ENCODE measurements at places on chromosomes 11 and 22.

DNA sequence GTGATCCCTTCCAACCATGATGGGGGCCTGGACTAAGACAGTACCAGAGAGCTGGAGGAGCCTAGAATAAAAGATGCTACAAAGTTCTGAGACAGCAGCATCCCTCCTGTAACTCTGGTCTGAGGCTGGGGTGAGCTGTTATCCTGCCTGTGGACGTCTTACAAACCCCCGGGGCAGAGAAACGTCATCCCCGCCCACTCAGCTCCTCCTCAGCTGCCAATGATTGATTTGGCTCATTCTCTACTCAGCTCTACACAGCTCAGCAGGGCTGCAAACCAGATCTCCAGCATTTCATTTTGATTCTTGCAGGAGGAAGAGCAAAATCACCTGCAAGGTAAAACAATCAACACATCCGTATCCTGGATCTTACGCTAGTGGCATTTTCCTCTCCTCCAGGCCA lies 55.5 kb downstream of the CSNK2A3 start:
- no peak for DNase-seq

- DNase-seq = no peak
Observed at GRCh38 chr11:121582296-121582695, 129.5 kb upstream of the SORL1-AS1 start.

GRCh38 chr22:38416621-38417251 lies 38.3 kb downstream of the KCNJ4 start:
- DNase-seq = no peak

DNA sequence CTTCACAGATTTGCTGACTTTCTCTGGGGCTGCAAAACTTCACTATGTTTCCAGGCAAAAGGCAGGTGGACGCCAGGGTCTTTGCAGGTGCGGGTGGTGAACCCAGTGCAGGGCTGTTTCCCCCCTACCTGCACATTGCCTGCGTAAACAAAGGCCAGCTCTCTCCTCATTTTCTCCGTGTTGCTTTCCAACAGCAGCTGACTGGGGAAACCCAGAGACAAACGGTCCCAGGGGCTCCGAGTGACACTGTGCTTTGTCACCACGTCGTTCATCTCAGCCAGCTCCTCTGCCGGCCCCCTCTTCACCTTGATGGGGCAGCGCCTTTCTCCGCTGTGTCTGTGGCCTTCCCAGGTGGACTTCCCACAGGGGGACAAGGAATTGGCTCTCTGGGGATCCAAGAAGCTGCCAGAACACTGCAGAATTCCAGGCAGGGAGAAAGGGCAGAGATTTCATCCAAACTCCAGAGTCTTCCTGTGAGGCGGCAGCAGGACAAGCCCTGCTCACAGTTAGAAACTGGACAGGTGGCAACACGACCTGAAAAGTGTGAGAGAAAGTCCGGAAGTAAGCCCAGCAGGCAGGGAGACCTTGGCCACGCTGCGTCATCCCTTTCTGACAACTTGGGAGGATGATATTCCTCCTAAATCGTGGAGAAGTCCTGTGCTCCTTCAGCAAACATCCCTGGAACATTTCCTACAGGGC lies 1493.7 kb downstream of the TBC1D22A start:
- DNase-seq = no peak

DNA sequence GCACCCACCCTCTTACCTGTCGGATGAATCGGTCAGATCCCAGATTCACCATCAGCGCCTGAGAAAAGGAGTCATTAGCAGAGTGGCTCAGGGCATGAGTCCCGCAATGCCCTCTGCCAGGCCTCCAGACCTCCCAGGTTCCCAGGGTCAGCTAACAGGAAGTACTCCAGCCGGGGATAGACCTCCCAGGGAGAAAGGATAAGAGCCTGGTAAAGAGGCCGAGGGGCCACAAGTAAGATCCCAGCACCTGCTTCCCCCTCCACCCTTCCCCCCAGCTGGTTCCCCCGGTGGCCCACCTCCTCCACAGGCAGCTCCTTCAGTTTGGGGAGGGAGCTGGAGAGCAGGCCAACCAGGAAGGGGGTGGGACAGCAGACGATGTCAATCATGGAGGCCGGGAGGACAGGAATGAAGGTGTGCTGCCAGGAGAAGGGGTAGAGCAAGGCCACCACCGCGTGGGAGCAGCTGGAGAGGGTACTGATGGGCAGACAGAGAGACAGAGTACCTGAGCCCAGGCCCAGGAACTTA lies 16.4 kb downstream of the RPL27A start:
- no peak for DNase-seq

DNA sequence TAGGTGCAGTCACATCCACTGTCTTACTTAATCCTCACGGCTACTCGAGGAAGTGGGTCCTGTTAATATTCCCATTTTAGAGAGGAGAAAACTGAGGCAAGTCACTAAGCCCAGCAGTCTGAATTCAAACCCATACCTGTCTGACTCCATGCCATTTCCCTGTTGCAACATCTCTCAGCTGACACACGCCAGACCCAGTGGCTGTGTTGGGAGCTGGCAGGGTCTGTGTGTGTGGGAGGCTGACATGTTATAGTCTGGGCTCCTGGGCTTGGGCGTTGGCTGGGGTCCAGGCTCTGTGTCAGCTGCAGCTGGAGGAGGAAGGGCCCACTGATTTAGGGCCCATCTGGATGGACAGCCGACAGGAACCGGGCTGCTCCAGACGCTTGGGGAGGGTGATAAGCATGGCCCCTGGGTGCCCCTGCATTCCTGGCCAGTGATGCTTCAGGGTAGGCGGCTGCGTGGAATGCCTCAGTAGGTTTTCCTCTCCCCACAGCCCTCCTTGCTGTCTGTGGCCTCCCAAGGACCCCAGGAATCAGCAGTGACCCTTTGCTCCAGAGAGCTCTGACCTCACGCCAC lies 562.5 kb downstream of the MN1 start:
- DNase-seq = no peak

DNA sequence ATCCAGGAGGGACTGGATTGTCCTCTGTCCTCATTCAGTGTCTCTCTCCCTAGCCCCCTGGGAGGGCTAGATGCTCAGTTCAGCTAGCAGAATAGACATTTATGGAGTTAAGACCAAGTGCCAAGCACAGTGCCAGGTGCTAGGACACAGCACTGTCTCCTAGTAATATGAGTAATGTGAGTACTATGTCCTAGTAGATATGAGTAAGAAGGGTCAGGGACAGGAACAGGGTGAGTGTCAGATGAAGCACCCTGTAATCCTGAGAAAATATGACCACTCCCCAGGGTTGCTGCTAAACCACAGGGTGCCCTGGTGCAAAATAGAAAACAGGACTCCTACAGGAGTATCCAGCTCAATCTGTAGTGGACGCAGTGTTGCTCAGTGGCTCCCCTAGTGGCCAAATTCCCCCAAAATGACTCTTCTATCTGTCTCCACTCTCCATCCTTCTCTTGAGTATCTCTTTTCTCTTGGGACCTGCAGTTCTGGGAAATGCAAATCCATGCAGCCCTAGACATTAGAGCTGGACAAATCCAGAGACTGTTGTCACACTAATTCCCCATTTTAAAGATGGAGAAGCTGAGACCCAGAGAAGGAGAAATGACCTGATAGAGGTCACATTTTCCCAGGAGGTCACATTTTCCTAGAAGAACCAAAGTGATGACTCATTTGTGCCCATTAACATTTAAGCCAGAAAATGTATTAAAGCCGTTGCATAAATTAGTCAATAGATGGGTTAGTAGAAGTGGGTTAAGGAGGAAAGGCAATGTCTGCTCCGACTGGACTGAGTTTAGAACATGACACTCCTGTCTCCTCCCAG lies 214.3 kb downstream of the NXPE2 start:
- no peak for DNase-seq

- peak; percentile 18 for DNase-seq
Observed at GRCh38 chr11:8168485-8169257, at the start of gene RIC3. Gene RIC3 (minus strand): TSS chr11:8169025. CDS start chr11:8168989, 36 bp downstream.

DNA sequence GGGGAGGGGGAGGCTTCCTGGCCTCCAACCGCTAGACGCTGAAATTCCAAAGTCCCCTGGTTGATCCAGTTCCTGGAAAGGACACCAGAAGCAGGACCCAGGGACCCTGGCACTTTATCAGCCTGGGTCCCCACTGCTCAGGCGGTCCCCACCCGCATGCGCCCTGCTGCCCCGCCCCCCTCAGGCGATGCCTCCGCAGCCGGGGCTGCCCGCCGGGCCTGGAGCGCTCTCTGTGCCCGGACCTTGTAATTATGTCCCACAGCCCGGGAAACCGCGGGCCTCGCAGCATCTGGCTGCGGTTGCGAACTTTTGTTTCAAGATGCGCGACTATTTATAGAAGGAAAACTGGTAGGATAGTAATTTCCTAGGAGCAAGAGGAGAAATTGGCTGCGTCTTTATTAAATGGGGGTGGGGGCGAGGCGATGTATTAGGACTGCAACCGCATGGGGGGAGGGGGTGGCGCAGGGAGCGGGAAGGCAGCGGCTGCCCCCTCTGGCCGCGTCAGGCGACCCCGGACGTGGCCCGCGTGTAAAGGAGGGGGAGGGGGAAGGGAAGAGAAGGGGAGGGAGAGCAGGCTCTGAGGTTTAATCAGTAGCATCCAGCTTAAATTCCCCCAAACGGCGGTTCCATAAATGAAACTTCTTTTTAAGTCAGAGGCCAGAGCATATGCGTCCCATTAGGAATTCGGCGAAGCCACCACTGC lies 6.1 kb downstream of the WNT7B start:
- DNase-seq = no peak

GRCh38 chr22:29167032-29167911 lies 38.4 kb upstream of the EMID1 start:
- DNase-seq = no peak

Data from neuronal stem cell (in vitro differentiated cells).